ENCODE measurements at places on chromosomes 5 and 9. TPM values are rescaled to one million over a fixed set of nuclear protein-coding genes. Genes with fewer than 3 reads are reported as not detected.

The BAAT gene
- polyA plus RNA-seq, result 1.4 TPM

DNA sequence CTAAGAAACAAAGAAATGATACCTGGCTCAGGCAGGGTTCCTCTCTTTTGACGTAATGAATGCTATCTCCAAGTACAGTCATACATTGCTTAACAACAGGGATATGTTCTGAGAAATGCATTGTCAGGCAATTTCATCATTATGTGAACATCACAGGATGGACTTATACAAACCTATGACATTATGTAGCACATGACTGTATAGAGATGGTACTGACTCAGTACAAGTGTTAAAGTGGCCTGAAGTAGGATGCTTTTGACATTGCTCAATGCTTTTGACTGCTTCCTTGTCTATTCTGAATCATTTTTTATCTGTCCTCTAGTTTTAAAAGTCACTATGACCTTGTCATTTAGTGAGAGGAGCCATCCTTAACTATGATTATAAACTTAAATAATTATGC, 147.6 kb downstream of the NR2F1-AS1 start:
- DNase-seq, result no peak

- DNase-seq, result no peak
These were observed 69.5 kb upstream of the RAD23B start for GRCh38 chr9:107213561-107214028.

The CANX gene
- 66.3 TPM for polyA plus RNA-seq

DNA sequence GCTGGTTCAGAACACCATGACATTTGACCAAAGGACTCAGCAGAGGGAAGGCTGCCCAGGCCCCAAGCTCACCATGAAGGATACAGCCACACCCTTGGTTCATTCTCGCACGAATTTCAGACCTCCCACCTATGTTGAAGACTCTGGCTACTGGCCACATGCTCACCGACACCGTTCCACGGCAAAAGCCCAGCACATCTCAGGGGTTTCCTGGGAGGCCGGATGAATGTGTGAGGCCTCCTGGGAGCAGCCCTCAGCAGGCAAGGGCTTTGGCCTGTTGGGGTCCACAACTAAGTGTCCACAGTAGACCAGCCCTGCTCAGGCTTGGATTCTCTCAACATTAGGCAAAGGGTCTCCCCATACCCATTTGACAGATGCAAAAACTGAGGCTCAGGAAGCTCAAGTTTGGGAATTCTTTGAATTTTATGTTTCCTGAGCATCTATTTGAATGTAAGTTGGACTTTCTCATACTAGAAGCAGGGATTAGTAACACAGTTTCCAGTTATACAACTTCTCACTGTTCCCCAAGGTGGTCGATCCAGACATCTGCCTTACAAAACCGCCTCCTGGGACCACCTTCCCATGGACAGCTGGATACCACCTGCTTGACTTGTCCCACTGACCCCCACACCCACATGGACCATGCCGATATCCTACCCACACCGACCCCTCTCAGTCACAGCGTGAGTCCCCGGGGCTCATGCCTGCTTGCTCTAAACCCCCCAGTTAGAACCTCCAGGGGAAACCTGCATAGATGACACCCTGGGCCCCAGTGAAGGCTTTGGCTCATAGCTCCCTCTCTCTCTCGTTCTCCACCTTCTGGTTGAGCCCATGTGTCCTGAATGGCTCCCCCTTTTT, 27.9 kb downstream of the CCT5 start:
- no peak for DNase-seq

- DNase-seq, result no peak
These were observed 175.6 kb downstream of the MEF2C start for GRCh38 chr5:88707216-88707965.

DNA sequence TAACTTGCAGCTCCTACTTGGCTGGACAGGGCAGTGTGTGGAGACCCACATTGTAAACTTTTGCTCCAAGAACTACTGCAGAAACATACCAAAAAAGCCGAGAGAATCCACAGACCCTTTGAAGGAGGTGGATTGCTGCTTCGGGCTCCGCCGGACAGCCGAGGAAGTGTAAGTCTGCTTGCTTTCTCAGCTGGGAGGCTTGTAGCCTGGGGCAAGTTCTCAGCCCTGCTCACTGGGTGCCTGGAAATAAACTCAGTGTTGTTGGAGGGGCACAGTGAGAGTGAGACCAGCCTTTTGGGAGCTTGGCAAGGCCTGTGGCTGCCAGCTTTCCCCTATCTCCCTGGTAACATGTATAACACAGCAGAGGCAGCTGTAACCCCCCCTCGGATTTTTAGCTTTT, 215.6 kb downstream of the SYK start:
- DNase-seq, result no peak

The SLC6A3 gene
- not detected for polyA plus RNA-seq

- DNase-seq, result no peak
These were observed 2.0 kb upstream of the ADAMTS6 start for GRCh38 chr5:65483546-65484346.

DNA sequence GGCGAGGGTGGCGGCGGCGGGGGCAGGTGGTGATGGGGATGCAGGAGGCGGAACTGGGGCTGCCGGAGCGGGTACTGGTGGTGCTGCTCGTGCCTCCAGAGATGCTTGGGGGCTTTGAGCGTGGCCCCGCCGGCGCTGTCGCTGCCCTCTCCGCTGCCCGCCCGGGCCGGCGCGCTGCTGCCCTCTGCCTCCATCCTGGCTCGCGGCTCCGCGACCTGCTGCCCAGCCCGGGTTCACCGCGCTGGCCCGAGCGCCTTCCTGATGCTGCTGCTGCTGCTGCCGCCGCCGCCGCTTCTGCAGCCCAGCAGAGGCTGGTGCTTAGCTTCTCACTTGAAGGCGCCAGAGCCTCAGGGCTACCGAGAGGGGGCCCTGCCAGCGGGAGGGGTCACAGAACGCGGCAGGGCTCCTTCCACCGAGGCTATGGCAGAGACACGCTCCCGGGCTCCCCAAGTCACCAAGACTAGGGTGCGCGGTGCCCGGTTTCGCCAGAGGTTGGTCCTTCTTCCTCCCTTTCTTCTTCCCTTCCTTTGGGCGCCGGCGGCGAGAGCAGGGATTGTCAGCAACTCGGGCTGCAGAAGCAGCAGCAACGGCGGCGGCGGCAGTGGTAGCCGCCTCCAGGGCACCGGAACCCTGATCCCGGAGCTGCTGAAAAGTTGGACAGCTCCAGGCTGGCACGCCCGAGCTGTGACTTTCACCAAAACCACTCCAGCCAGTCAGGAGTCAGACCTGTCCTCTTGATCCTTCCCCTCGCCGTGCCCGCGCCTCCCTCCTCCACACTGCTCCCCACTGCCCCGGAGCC, at the start of gene PDE4D:
Gene PDE4D (minus strand): TSS at position 298 of the 799 bp plus-strand sequence.
- DNase-seq, result peak; percentile 90

The CEMIP2 gene
- 18.5 TPM for polyA plus RNA-seq

GRCh38 chr5:1883120-1883924, 597 bp upstream of the IRX4 start:
- DNase-seq, result peak; percentile 14

The INSL4 gene
- not detected for polyA plus RNA-seq

GRCh38 chr5:61617995-61618525, 286.0 kb downstream of the ZSWIM6 start:
- DNase-seq, result no peak

DNA sequence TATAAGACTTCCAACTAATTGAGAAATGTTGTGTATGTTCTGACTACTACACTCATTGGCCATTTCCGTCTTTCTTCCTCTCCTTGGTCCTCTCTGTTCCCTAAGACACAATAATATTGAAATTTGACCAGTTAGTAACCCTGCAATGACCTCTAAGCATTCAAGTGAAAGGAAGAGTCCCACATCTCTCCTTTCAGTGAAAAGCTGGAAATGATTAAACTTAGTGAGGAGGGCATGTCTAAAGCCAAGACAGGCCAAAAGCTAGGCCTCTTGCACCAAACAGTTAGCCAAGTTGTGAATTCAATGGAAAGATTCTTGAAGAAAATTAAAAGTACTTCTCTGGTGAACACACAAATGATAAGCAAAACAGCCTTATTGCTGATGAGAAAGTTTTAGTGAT, 122.5 kb downstream of the PRR16 start:
- DNase-seq, result no peak

The FOXD4L6 gene
- not detected for polyA plus RNA-seq

- DNase-seq, result no peak
These were observed 61.4 kb downstream of the TSSK1B start for GRCh38 chr5:113373426-113373825.

GRCh38 chr5:149510136-149510535, 41.1 kb downstream of the CSNK1A1 start:
- no peak for DNase-seq

GRCh38 chr9:129624947-129625346, 1.0 kb upstream of the NTMT1 start:
- no peak for DNase-seq

GRCh38 chr5:50439221-50439620, 1.9 kb downstream of the EMB start:
- no peak for DNase-seq

The PCDHB11 gene
- polyA plus RNA-seq, result 2.3 TPM

GRCh38 chr9:6901180-6901579, 143.4 kb downstream of the KDM4C start:
- no peak for DNase-seq

The PTTG1 gene
- polyA plus RNA-seq, result 1.2 TPM

The ZNF462 gene
- polyA plus RNA-seq, result 1.6 TPM

GRCh38 chr5:17090839-17091238, 126.6 kb upstream of the BASP1 start:
- DNase-seq, result no peak

The IFT74 gene
- 5.2 TPM for polyA plus RNA-seq

The ARHGEF28 gene
- polyA plus RNA-seq, result 20.3 TPM

DNA sequence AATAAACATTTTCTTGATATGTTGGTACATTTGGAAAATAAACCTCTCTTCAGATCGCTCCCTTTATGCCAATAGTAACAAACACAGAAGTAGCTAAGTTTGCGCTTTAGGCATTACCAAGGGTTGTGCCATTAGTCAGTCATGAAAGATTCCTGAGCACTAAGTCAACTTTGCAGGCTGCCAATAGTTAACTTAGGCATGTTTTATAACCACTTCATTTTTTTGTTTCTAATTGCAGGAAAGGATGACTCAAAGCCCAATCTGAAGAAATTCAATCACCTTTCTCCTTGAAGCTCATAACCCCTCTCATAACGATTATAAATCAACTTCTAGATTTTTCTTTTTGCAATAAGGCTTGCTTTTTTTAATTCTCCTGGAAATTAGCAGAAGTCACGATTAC, 517.0 kb downstream of the AGTPBP1 start:
- DNase-seq, result no peak

GRCh38 chr9:136529516-136530460, 16.1 kb downstream of the NOTCH1 start:
- no peak for DNase-seq

The SLCO6A1 gene
- polyA plus RNA-seq, result not detected

DNA sequence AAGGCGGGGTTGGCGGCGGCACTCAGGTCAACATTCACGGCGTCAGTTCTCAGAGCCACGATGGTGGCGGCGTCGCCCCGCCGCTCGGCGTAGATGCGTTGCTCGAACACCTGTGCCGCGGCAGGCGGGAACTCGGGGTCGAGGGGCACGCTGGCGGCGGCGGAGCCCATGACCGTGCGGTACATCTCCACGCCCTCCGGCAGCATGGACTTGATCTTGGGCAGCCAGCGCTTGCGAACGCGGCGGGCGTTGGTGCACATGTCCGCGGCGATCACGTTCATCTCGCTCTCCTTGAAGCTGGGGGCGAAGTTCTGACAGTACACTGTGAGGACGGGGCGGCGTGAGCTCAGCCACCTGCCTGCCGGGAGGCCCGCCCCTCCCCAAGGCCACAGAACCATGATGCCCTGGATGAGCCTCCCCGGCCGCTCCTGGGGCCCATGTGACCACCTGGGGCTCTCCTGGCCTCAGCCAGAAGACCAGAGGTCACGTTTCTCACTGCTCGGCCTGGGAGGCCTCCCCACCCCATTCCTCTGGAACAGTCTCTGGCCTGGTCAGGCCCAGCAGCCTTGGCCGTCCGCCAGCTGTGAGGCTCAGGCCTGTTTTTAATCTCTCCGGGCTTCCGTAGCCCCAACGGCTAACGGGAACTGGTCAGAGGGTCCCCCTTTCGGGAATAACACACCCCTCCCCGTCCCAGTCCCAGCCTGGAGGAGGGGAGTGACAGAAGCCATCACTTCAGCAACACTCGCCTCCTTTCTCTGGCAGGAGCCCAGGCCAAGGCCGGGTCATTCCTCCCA, 50.7 kb upstream of the UBAC1 start:
- DNase-seq, result peak; percentile 42

- DNase-seq, result no peak
These were observed 12.8 kb upstream of the NUP214 start for GRCh38 chr9:131112374-131113154.

GRCh38 chr9:136140966-136141365, 22.3 kb upstream of the TMEM250 start:
- no peak for DNase-seq

- peak; percentile 20 for DNase-seq
These were observed 1.1 kb upstream of the BRD3 start for GRCh38 chr9:134068744-134069479.

GRCh38 chr5:127400539-127400938, 109.9 kb downstream of the MEGF10 start:
- DNase-seq, result no peak

The LIX1 gene
- polyA plus RNA-seq, result 0.12 TPM

- no peak for DNase-seq
These were observed 47.7 kb downstream of the MTMR12 start for GRCh38 chr5:32264957-32265572.

- no peak for DNase-seq
These were observed 254.7 kb upstream of the SLC30A5 start for GRCh38 chr5:68839019-68839552.

DNA sequence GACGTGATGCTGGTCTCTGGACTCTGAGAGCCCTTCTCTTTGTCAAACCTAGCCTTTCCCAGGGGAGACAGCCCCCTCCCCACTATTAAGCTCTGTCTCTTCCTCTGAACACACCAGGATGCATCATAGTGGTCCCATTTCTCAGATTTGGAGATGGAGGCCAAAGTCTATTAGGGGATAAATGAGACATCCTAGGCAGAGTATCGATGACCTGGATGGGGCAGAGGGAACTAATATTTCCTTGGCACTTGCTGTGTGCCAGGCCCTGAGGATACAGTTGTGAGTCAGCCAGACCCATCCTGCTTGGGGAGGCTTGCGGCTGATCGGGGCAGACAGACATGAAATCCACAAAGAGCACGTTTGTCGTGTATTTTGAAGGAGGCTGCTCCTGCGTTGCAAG, 5.2 kb downstream of the DNM1 start:
- DNase-seq, result no peak

The NUTM2F gene
- polyA plus RNA-seq, result 0.07 TPM

All from pancreas (tissue), 10 donors.